ENCODE measurements at places on chromosomes 4 and X.

DNA sequence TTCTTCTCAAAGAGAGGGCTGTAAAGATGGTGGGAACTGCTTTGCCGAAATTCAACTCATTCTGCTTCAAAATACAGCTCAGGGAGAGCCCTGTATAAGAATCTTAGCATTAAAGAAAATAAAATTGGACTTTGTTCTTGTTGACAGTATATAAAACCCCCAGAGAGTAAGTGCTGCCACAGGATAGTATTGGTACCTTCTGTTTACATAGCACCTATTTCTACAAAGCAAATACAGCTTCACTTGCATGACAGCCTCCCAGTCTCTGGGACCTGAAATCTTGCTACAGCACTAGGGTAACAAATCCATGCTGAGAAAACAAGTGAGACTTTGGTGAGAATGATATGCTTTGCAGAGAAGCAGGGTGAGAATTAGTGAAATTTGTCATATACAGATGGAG lies 428.6 kb downstream of the ADGRL3 start:
- no peak for DNase-seq

GRCh38 chrX:149871940-149872339 lies 9.0 kb upstream of the MAGEA8 start:
- DNase-seq: no peak

GRCh38 chrX:72142794-72143608 lies 11.3 kb upstream of the RTL5 start:
- DNase-seq: no peak

- DNase-seq: no peak
These were observed 48.2 kb upstream of the PPP2R3B start for GRCh38 chrX:434946-435345.

GRCh38 chr4:95409127-95409526 lies 139.6 kb downstream of the UNC5C start:
- DNase-seq: no peak

DNA sequence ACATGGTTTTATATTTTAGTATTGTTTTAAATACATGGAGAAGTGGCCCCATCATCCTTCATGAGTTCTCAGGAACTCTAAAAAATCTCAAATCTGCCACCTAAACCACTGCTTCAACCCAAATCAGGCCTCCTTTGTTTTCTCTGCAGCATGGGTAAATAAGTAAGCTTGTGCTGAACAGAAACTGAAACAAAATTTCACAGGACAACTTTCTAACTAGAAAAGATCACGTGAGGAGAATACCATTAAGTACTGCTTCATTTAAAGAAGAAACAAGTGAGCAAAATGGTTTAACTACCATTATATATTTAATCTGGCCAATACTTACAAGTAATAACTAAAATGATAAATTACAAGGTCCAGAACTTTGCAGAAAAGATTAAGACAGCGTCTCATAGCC lies 2.5 kb downstream of the ARAP2 start:
- DNase-seq: no peak

DNA sequence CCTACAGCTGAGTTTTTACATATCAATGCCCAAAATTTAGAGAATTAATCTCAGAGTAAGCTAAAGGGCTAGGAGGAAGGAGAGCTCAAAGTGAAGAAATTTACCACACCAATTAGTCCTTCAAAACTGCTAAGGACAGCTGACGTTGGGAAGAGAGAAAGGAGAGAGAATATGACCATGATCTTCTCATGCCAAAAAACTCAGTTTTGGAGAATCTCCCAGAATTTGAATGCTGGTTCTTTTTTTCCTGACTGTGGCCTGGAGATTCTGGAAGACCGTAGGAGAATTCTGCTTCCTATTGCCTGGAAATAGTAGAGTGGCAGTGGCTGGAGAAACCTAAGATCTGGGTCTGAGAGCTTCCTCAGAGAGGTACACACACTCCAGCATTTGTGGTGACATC lies 834.4 kb upstream of the SLIT2 start:
- no peak for DNase-seq

DNA sequence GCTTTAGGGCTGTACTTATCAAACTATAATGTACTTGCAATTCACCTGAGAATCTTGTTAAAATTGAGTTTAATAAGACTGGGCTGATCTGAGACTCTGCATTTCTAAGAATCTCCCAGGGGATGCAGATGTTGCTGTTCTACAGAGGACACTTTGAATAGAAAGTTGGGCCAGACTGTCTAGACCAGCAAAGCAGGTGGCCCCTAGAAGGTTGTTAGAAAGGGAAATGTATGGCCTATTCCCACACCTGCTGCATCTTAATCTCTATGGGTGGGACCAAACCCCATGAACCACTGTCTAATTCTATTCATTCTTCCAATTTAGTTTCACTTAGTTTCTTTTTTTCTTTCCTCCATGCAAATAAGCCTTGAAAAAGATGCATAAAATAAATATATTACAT lies 413.2 kb upstream of the TECRL start:
- no peak for DNase-seq

- DNase-seq: no peak
These were observed 148.1 kb upstream of the SH3RF1 start for GRCh38 chr4:169418846-169419245.

Data from coronary artery (tissue), 2 donors.